ENCODE measurements at places on chromosomes 6 and 20.

GRCh38 chr6:62716719-62717118, 430.7 kb upstream of the KHDRBS2 start:
- DNase-seq, result no peak

DNA sequence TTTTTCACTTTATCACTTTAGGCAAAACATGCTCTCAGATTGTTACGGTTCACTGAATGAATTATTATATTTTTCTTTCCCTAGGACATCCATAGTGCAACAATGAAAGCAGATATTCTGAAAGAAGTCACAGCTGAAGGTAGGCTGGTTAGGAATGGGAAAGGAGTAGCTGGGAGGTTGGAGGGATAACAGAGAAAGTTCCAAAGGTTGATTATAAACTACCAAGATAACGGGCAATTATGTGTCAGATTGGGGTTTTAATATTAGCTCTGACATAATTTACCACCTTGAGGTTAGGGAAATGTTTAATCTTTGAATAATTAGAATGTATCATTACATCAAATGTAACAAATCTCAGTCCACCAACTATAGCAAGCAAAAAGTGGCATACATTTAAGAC, 96.5 kb downstream of the HTR1B start:
- no peak for DNase-seq

GRCh38 chr6:11731423-11731822, 47.2 kb downstream of the ADTRP start:
- DNase-seq, result no peak

DNA sequence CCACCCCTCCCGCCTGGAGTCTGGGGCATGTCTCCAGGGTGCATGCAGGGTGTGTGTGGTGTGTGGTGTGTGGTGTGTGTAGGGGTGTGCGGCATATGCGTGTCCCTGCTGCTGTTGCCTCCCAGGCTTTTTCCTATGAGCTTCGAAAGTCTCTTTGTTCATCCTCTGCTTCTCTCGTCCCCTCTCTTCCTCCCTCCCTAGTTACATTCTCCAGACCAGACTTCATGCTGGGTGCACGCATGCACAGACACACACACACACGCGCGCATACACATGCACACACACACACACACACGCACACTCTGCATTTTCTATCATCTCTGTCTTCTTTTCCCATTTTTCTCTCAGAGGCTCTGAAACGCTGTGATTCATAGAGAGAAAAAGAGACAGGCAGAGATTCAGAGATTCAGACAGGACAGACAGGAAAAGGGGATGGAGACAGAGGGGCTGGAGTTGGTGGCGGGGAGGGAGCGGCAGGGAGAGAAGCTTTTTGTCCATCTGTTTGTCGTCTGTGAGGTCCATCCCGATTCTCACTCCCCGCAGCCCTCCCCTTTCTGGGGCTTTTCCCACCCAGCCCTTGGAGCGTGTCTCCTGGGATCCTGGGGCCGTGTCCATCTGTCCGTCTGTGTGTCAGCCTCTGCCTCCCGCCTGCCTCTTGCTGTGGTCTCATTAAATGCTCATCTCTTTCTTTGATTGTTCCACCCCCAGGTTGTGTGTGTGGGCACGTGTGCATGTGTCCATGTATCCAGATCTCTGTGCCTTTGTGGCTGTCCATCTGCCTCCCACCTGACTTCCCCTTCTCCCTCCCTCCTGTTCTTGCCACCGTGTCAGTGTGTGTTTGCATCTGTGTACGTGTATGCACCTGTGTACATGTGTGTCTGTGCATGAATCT, 62.6 kb downstream of the SRC start:
- no peak for DNase-seq

GRCh38 chr6:100574836-100575235, 110.1 kb upstream of the SIM1 start:
- no peak for DNase-seq

All from retinal pigment epithelial cell (primary cell).